Activated CD4-positive, alpha-beta T cell treated with anti-CD3 and anti-CD28 coated beads, Interleukin-2, amount 50 U/mL, for 4 hours (primary cell): ENCODE measurements at places on chromosomes 12 and 14.

GRCh38 chr12:72246370-72246769 is 25.8 kb upstream of the TRHDE start:
- no peak for DNase-seq

DNA sequence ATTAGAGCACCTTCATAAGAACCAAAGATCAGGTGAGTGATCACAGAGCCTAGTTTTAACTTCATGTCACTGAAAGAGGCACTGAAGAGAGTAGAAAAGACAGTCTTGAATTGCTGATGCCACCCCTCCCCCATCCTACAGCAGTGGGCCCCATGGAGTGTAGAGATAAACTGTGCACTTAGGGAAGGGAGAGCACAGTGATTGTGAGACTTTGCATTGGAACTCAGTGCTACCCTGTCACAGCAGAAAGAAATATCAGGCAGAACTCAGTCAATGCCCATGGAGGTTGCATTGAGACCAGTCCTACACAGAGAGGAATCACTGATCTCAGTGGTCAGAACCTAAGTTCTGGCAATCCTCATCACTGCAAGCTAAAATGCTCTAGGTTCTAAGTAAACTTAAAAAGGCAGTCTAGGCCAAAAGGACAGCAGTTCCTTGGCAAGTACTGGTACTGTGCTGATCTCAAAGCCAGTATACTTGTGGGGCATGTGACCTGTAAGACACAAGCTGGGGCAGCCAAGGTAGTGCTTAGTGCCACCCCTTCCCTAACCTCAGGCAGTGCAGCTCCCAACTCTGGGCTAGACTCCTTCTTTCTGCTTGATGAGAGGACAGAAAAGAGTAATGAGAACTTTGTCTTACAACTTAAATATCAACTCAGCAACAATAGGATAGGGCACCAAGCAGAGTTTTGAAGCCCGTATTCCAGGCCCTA is 94.1 kb downstream of the FSCB start:
- DNase-seq, result no peak

- no peak for DNase-seq
These were observed 121.3 kb downstream of the PDE3A start for GRCh38 chr12:20489645-20490044.

GRCh38 chr14:87896393-87897380 is 96.3 kb downstream of the GALC start:
- DNase-seq, result no peak

GRCh38 chr12:66143868-66144267 is 13.3 kb upstream of the LLPH start:
- no peak for DNase-seq

- DNase-seq, result no peak
These were observed 1765.0 kb upstream of the FLRT2 start for GRCh38 chr14:83764656-83765599.

DNA sequence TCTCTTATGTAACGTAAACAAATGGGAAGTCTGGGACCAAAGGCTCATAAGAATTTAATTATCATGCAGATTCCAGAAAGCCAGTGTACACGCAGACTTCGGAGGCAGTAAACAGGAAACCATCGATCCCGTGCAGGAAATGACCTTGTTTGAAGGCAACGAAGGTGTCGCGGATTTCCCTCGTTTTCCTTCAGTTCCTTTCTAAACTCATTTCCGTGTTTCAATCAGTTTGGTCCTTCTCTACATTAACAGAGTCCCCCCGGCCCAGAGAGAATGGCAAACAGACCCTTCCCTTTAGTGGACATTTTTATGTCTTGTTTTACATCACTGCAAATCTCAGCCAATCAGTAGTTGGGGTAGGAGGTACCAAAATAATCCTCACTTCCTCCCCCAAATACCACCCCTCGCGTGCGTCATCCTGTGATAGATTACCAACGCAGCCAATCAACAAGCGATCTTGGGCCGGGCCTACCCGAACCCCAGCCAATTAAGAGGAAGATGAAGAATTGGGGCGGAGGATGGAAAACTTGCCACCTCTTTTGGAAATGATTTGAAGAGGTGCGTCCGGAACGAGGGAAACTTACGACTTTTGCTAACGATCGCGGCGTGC is 6.1 kb upstream of the FOXJ2 start:
- DNase-seq, result peak; percentile 96

- DNase-seq, result no peak
These were observed 1822.0 kb upstream of the SEL1L start for GRCh38 chr14:83355609-83356008.

DNA sequence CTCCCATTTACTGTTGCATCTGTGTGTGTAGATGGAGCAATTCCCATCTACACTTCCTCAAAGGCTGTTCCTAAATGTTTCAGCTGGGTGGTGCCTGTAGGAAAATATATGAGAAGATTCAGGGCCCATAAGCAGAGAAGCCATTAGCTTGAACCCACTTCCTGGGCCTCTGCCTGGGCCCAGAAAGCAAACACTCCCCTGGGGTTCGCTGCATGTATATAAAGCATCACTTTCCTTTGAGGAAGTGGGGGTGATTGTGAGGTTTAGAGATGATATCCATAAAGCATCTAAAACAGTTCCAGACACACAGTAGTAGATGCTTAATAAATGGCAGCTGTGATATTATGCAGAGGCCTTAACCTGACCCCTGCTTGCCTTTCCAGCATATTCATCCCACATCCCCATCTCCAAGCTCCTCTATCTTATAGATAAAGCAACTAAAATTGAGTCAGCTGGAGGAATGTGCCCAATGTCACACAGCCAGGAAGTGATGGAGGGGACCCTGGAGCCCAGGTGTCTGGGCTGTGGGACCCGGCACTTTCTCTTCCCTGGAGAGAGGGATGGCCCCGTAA is 280.0 kb upstream of the CRY1 start:
- DNase-seq, result no peak

DNA sequence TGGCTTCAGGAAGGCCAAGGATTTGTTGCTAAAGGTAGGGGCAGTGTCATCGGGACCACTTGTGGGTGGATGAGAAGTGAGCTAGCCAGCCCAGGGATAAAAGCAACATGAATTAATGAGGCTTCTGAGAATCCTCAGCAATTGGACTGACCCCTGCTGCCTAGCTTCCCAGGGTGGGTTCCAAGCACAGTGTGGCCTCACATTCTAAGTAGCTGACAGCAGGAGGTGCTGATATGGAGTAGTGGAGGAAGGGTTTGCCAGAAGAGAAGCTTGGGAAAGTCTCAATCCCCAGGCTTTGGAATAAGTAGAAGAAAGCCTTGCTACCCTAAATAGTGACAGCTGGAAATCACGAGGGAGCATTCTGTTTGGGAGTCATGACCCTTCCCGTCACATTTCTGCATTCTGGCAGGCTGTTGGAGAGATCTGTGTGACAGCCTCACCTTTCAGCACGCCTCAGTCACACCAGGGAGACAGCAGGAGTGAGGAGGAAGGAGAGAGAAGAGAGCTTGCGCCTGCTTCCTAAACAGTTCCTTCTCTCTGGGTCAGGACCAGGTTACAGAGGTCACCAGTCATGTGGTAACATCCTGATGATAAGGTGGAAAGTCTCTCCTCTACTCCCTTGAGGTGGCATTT is 31.2 kb downstream of the DACT1 start:
- DNase-seq, result no peak

GRCh38 chr14:35482994-35483515 is 50.9 kb upstream of the INSM2 start:
- DNase-seq, result no peak

DNA sequence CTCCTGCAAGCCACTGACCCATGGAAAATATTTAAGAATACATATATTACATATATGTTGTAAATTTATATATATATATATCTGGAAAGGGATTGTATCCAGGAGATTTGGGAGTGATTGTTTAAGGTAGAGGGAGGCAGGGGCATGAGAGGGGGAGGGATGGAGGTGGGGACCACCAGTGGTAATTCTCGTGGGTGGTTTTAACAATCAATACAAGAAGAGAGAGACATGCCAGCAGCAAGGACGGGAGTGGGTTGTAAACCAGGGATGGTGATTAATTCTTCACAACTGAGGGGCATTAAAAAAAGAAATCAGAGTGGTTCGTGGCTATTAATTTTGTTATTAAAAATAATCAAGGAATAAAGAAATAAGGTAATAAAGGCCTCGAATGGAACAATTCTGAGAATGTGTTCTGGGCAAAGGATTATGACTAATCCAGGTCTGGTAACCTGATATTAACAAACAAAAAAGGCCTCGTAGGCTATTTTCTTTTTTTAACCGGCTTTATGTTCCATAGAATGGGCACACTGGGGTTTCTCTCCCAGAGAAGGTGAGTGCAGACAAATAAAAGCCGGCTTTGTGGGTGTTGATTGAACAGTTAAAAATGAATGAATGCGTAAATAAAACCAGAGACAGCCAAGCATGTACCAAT is 8.3 kb upstream of the RTL1 start:
- no peak for DNase-seq

- DNase-seq, result peak; percentile 44
These were observed 54.0 kb downstream of the ZNF641 start for GRCh38 chr12:48296586-48297282.

GRCh38 chr12:4545195-4545594 is 6.5 kb downstream of the RAD51AP1 start:
- DNase-seq, result no peak

DNA sequence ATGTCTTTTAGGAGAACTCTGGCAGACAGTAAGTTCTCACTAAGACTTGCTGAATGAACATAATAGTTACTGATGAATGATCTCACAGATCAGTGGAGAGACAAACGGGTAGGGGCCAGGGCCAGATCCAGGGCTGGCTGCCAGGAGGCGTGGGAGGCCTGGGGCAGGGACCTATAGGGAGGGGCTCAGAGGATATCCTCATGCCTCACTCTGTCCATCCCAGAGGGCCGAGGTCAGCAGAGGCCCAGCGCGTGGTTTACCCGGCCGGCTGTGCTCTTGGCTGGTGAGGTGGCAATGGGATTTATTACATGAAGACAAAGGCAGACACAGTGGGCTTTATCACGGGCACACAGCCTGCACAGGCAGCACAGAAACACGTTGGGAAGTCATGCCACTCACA is 85.4 kb downstream of the CHGA start:
- no peak for DNase-seq

- peak; percentile 87 for DNase-seq
These were observed 30.7 kb downstream of the P2RX4 start for GRCh38 chr12:121240484-121241101.

DNA sequence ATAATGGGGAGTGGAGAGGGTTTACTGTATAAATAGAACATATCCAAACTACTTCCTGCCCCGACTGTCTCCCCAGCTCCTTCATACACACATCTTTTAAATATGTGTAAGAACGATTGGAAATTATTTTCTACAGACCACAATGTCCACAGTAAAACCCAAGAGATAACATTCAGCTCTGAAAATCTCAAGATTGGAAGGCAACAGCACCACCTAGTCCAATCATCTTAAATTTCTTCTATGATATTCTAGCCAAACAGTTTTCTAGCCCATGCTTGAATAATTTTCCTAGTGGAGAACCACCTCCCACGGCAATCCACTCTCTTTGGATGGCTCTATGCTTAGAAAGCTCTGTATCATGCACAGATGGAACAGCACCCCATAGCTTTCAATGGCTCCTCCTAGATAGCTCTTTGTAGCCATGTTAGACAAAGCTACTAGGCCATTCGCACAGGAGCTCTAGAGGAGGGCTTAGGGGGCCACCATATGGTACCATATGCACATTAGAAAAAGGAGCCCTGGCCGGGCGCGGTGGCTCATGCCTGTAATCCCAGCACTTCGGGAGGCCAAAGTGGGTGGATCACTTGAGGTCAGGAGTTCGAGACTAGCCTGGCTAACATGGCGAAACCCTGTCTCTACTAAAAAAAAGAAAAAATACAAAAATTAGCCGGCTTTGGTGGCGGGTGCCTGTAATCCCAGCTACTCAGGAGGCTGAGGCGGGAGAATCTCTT is 18.1 kb downstream of the VDR start:
- no peak for DNase-seq

DNA sequence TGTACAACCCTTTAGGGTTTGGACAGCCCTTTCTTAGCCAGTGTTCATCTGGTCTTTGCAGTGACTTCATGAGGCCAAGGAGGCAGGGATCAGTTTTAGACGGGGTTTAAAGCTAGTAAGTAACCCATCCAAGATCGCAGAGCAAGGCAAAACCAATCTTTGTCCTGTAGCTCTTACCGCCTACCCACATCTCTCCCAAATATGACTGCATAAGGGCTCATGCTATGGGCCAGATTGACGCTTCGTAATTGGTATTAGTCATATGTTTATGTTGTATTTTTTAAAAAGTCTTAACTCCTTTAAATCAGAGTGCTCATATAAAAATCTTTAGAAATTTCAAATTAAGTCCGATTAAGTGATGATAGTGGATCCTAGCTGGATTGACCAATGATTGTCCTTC is 3.7 kb upstream of the CLMN start:
- DNase-seq, result no peak

- DNase-seq, result no peak
These were observed 100.1 kb downstream of the PAH start for GRCh38 chr12:102816816-102817434.

DNA sequence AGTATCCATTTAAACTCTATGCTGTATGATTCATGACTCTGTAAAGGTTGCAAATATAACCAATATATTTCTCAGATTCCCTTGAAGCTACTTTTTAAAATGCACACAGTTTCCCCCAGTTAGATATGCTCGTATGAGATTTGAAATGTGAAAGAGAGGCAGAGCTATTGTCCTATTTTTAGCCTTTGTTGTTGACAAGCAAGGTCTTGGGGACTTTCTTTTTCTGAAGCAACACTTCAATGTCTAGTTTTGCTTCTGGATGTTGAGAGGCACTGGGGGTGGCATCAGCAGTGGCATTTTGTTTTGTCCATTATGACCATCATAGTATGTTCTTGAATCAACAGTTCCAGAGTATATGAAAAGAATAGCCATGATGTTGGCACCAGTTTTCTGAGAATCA is 63.4 kb downstream of the ASCL1 start:
- DNase-seq, result no peak

DNA sequence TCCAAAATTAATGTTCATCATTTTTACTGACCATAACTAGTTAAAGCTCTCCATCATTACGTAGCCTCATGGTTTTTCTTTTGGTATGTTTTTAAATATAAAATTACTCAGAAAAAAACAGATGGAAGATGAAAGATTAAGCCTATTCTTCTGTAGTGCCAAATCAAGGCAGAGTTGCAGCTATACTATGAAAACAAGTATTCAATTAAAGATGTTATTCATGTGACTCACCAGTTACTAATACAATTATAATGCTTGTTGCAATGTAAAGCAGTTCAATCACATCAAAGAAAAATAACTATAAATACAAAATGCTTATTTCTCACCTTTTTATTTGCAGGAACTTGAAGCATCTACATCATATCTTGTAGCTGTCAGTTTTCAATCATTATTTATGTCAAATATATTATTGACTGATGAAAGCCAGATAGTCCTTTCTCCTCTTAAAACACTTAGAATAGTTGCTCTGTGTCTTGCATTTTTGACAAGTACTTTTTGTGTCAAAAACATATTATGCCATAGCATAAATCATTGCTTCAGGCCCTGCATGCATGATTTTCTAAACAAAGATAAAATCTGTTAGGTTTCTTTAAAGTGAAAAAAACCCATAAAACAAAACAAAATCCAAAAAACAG is 36.0 kb upstream of the TRHDE start:
- no peak for DNase-seq
